ENCODE measurements at places on chromosomes 3 and 15. TPM values are rescaled to one million over a fixed set of nuclear protein-coding genes. Genes with fewer than 3 reads are reported as not detected.

ESYT3 gene
- 1.2 TPM for total RNA-seq

DNA sequence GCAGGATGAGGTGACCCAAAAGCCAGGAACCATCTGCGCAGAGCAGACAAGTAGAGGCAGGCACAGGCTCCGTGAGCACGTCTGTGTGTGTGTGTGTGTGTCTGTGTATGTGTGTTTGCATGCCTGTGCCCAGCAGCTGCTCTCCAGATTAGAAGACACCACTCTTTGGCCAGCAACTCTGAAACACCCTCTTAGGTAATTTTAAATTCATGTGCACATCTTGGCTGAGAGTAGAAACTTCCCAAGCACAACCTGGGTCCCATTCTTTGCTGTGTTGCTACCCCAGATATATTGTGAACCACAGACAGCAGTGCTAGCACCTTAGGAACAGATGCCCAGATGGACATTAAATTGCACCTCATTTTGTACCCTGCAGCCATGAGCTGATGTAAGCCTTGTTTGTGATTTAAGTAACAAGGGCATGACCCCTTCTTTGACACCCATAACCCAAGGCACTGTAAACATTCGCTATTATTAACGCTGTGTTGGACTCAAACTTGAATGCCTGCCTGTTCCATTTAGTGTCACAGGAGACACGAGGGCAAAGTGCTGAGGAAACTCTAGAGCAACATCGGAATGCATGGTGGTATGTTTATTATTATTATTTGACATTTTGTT lies at the start of gene FILIP1L:
Gene FILIP1L (minus strand): TSS at position 89 of the 618 bp plus-strand sequence.
- no peak within 1 kb of the TSS for H3K27ac ChIP-seq
- no peaks in the 10 kb centered on the region for H3K27me3 ChIP-seq
- H3K4me3 ChIP-seq, result no peak within 1 kb of the TSS

GRCh38 chr3:69329892-69330291 lies 56.0 kb downstream of the FRMD4B start:
- H3K4me3 ChIP-seq, result no peak overlapping the region
- no peak overlapping the region for H3K27ac ChIP-seq
- no peaks in the 10 kb centered on the region for H3K27me3 ChIP-seq
- no peaks in the 10 kb centered on the region for H3K36me3 ChIP-seq
- H3K4me1 ChIP-seq, result no peaks in the 10 kb centered on the region

DNA sequence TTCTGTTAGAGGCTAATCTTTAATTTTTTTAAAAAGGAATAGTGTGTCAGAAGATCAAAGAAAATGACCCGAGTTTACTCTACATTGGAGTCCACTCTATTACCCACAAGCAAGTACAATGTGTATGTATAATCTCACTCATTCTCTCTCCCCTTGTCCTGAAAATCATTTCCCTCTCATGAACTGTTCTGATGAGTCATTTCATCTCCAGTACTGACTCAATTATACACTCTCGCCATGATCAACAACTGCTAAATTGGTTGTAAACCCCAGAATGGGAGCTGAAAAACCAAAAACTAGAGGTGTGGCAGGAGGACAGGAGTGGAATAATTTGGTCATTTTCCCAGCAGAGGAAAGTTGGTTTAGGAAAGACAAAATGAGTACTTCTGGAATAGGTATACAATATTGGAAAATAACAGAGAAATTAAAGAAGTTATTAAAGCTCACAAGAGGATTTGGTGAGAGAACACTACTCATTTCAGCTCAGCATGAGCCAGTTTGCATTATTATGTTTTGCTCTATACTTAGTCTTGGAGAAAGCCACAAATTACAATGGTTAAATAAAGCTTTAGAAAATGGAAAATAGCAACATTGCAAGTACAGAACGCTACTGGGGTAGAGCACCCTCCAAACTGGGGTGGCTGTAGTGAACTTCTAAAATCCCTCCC lies 144.3 kb upstream of the PFN2 start:
- no peaks in the 10 kb centered on the region for H3K36me3 ChIP-seq
- no peak overlapping the region for H3K27ac ChIP-seq
- no peak overlapping the region for H3K4me3 ChIP-seq
- no peaks in the 10 kb centered on the region for H3K27me3 ChIP-seq
- DNase-seq, result no peak

GRM2 gene
- total RNA-seq, result 0.12 TPM

DNA sequence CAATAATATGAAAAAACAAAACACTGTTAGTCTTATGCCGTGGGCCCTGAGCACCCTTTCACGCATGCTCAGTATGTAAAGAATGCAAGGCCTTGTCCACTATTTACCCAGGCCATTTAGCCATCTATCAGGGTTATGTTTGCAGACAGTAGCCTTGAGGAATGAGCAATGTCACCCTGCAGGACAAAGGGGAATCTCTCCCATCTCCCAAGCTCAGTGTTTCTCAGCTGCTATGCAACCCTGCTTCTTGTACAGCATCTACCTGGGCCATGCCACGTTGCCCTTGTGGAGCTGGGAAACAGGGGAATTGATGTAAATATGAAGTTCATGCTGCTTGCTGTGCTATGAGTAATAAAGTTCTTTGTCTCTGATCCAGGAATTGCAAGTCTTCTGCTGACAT lies 51.5 kb upstream of the SLCO2A1 start:
- no peak overlapping the region for H3K27ac ChIP-seq
- H3K4me3 ChIP-seq, result no peak overlapping the region
- H3K27me3 ChIP-seq, result no peaks in the 10 kb centered on the region
- no peak for DNase-seq

- no peak overlapping the region for H3K27ac ChIP-seq
- H3K36me3 ChIP-seq, result peaks cover 19% of the 10 kb centered on the region
- no peaks in the 10 kb centered on the region for H3K4me1 ChIP-seq
- H3K4me3 ChIP-seq, result no peak overlapping the region
These were observed 45.8 kb upstream of the SENP5 start for GRCh38 chr3:196821806-196822355.

DNA sequence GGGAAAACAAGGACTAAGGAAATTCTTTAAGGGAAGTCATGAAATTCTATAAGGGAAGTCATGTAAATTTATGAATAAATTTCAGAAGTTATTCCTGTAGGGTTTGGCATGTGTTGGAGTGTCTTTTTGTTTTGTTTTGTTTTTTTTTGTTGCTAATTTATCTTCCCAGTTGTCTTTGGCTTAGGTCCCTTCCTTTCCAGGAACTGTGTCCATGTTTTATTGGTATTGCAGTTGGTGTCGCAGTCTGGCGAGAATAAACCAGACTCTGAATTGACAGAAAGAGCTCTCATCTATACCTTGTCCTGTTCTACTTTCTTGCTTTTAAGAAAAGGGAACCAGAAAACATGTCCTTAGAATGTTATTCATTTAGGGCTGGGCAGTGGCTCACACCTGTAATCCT lies 57.6 kb downstream of the SGO1 start:
- H3K36me3 ChIP-seq, result no peaks in the 10 kb centered on the region
- H3K27ac ChIP-seq, result no peak overlapping the region
- no peak for DNase-seq
- H3K4me1 ChIP-seq, result no peaks in the 10 kb centered on the region
- H3K4me3 ChIP-seq, result no peak overlapping the region
- H3K27me3 ChIP-seq, result no peaks in the 10 kb centered on the region

RAD51 gene
- total RNA-seq, result 10.0 TPM

DNA sequence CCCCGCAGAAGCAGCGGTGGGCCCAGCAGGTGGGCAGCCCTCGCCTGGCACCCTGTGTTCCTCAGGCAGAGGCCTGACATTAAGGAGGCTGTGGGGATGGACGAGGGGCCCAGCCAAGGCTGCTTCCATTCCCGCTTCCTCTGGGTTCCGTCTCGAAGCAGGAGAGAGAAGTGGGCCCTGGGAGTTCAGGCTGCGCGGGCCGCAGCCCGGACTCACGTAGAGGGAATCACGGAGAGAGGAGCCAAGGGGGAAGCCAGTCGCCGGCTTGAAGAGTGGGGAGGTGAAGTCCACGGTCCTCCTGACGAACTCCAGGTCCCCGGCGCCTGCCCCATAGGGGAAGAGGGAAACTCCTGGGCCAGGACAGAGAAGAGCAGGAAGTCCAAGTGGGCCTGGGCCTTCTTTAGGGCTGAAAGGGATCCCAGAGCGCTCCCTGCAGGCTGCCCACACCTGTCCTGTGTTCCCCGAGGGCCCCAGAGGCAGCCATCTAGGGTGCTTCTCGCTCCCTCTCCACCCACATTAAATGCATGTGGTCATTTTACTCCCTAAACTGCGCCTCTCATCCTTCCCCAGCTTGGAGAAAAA lies 37.7 kb downstream of the MUC4 start:
- DNase-seq, result no peak
- no peak overlapping the region for H3K4me3 ChIP-seq
- H3K4me1 ChIP-seq, result no peaks in the 10 kb centered on the region
- H3K27me3 ChIP-seq, result no peaks in the 10 kb centered on the region

CHDH gene
- total RNA-seq, result 41.5 TPM

GPR62 gene
- total RNA-seq, result not detected

TRH gene
- total RNA-seq, result not detected

DISP2 gene
- total RNA-seq, result 16.3 TPM

- H3K27me3 ChIP-seq, result no peaks in the 10 kb centered on the region
- no peak overlapping the region for H3K4me3 ChIP-seq
- no peaks in the 10 kb centered on the region for H3K4me1 ChIP-seq
- peaks cover 9% of the 10 kb centered on the region for H3K36me3 ChIP-seq
- H3K27ac ChIP-seq, result no peak overlapping the region
These were observed 14.6 kb downstream of the RAB43 start for GRCh38 chr3:129106866-129107565.

GRCh38 chr3:141218162-141218835 lies 13.3 kb upstream of the PXYLP1 start:
- H3K36me3 ChIP-seq, result no peaks in the 10 kb centered on the region
- H3K4me3 ChIP-seq, result no peak overlapping the region
- H3K27me3 ChIP-seq, result no peaks in the 10 kb centered on the region
- no peaks in the 10 kb centered on the region for H3K4me1 ChIP-seq
- H3K27ac ChIP-seq, result no peak overlapping the region

DNA sequence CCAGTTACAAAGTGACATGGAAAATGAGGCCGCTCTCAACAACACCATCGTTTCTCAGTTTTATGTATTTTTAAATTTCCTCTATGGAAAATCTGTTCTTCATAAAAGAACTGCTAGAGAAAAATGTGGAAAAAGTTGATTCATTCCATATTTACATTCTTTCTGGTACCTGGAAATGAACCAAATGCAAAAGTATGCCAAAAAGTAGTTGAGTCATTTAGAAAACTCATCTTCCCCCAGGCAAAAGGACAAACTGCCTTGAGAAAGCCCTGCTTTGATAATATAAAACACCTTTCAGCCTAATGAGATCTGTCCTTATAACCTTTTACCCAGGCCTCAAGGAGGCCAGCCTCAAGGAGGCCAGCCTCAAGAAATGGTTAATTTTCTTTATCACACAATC lies 283.0 kb upstream of the VEPH1 start:
- H3K27ac ChIP-seq, result no peak overlapping the region
- no peak overlapping the region for H3K4me3 ChIP-seq
- no peaks in the 10 kb centered on the region for H3K27me3 ChIP-seq

SERPINI2 gene
- 0.40 TPM for total RNA-seq

GRCh38 chr3:184583578-184584451 lies 22.2 kb downstream of the EPHB3 start:
- no peak overlapping the region for H3K27ac ChIP-seq
- H3K4me3 ChIP-seq, result peak overlapping the region; percentile 45
- no peak for DNase-seq
- no peaks in the 10 kb centered on the region for H3K4me1 ChIP-seq
- H3K36me3 ChIP-seq, result no peaks in the 10 kb centered on the region

DNA sequence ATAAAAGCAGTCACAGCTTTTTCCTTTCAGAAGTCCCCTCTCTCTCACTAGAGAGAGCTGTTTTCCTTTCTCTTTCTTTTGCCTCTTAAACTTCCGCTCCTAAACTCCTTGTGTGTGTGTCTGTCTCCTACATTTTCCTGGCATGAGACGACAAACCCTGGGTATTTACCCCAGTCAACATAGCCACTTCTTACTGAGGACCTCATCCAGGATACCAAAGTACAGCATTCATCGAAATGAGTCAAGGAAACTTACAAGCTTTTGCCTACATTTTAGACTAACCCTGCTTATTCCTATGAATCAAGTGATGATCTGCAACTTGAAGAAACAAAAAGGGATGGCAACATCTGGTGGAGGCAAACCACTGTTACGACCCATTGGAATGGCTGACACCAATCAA lies 16.7 kb downstream of the PATL2 start:
- H3K4me3 ChIP-seq, result no peak overlapping the region
- no peaks in the 10 kb centered on the region for H3K4me1 ChIP-seq
- DNase-seq, result no peak
- no peak overlapping the region for H3K27ac ChIP-seq
- no peaks in the 10 kb centered on the region for H3K27me3 ChIP-seq
- no peaks in the 10 kb centered on the region for H3K36me3 ChIP-seq

ABI3BP gene
- 34.6 TPM for total RNA-seq

IMPG2 gene
- total RNA-seq, result not detected

UCN2 gene
- total RNA-seq, result not detected

- H3K27ac ChIP-seq, result no peak overlapping the region
- H3K27me3 ChIP-seq, result no peaks in the 10 kb centered on the region
- H3K36me3 ChIP-seq, result no peaks in the 10 kb centered on the region
- H3K4me1 ChIP-seq, result no peaks in the 10 kb centered on the region
- no peak for DNase-seq
These were observed 10.7 kb upstream of the TASOR start for GRCh38 chr3:56693750-56694149.

DNA sequence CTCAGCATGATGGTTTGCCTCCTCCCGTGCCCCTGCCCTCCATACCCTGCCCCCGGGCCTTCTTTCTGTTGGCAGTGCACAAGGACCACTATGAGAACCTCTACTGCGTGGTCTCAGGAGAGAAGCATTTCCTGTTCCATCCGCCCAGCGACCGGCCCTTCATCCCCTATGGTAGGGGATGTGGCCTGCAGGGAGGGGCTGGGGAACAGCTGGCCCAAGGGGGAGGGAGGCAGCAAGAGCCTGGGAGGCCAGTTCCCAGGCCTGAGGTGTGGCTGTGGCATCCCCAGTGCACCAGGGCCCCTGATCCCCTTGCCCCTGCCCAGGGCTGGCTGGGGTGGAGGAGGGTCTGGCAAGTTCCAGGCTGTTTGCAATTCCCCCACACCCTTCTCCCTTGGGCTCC lies 2.6 kb upstream of the PLA2G4B start:
- H3K36me3 ChIP-seq, result no peaks in the 10 kb centered on the region
- no peaks in the 10 kb centered on the region for H3K27me3 ChIP-seq
- DNase-seq, result no peak
- no peaks in the 10 kb centered on the region for H3K4me1 ChIP-seq
- H3K4me3 ChIP-seq, result no peak overlapping the region

- no peaks in the 10 kb centered on the region for H3K36me3 ChIP-seq
- H3K4me1 ChIP-seq, result no peaks in the 10 kb centered on the region
- no peak overlapping the region for H3K4me3 ChIP-seq
These were observed 150.9 kb downstream of the CHDH start for GRCh38 chr3:53695324-53695690.

- no peaks in the 10 kb centered on the region for H3K27me3 ChIP-seq
- peak; percentile 65 for DNase-seq
These were observed 758 bp upstream of the SNX33 start for GRCh38 chr15:75646944-75647364.

GRCh38 chr3:32484436-32484835 lies 18.2 kb downstream of the CMTM6 start:
- H3K27ac ChIP-seq, result no peak overlapping the region
- H3K4me3 ChIP-seq, result no peak overlapping the region
- DNase-seq, result no peak
- no peaks in the 10 kb centered on the region for H3K36me3 ChIP-seq
- H3K27me3 ChIP-seq, result no peaks in the 10 kb centered on the region

GRCh38 chr3:142213298-142213697 lies 12.1 kb downstream of the GK5 start:
- H3K4me3 ChIP-seq, result no peak overlapping the region
- no peaks in the 10 kb centered on the region for H3K36me3 ChIP-seq
- H3K4me1 ChIP-seq, result peaks cover 7% of the 10 kb centered on the region
- DNase-seq, result no peak
